ENCODE measurements at places on chromosomes 3 and 15.

GRCh38 chr3:15043408-15044171 lies 21.5 kb downstream of the MRPS25 start:
- no peak for DNase-seq

DNA sequence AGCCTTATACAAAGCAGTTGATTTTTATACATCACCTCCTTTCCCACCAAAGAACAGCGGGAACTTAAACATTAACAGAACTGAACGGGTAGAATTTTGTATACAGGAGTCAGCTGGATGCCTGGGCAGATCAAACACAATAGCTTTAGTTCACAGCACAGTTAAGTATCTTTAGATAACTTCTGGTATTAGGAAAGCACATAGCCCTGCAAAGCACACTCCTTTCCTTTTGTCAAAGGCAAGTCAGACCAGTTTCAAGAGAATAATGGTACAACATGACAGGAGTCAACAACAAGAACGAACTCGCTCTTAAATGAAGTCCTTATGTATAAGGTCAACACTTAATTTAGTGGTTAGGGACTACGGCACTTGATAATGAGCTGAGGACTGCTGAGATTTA lies 26.3 kb downstream of the ABCC5 start:
- DNase-seq: no peak

- DNase-seq: no peak
These were observed 147.7 kb downstream of the VGLL4 start for GRCh38 chr3:11495948-11496557.

DNA sequence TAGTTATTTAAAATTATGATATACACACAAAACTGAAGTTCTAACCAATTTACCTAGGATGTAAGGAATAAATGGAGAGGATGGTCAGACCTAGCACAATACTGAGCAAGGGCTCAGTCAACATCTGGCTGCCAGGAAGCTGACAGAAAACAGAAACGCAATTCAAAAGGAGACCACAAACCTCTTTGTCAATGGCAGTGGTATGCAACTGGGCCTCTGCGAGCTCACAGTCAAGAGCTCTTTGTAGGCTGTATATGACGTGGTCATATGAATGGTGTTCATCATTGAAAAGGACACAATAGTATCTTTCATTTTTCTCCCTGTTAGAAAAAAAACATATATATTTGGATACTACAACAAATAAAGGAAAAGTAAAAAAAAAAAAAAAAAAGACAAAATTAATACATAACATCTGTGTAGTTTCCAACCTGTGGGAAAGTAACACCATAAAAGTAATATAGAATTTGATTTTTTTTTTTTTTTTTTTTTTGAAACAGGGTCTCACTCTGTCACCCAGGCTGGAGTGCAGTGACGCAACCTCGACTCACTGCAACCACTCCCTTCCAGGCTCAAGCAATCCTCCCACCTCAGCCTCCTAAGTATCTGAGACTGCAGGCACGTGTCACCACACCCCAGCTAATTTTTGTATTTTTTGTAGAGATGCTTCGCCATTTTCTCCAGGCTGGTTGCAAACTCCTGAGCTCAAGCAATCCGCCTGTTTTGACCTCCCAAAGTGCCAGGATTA lies 37.9 kb downstream of the UBR1 start:
- DNase-seq: no peak

- no peak for DNase-seq
These were observed 146.4 kb upstream of the LIPC start for GRCh38 chr15:58285212-58285920.

DNA sequence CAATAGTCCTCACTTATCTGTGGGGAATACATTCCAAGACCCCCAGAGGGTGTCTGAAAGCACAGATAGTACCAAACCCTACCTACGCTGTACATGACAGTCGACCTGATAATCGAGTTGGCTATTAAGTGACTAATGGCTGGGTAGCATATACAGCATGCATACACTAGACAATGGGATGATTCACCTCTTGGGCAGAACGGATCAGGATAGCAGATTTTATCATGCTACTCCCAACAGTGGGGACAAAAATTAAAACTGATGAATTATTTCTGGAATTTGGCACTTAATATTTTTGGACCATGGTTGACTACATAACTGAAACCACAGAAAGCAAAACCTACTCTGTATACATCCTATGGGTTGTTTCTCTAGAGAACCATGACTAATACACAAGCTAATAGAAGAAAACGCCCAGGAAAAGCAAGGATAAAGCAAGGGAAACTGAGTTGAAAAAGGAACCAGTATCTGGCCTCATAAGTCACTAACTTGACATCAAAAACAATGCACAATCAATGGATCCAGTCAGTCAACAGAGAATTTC lies 15.5 kb downstream of the ATG3 start:
- no peak for DNase-seq

GRCh38 chr3:49937090-49937489 lies 2.9 kb upstream of the RBM6 start:
- no peak for DNase-seq

DNA sequence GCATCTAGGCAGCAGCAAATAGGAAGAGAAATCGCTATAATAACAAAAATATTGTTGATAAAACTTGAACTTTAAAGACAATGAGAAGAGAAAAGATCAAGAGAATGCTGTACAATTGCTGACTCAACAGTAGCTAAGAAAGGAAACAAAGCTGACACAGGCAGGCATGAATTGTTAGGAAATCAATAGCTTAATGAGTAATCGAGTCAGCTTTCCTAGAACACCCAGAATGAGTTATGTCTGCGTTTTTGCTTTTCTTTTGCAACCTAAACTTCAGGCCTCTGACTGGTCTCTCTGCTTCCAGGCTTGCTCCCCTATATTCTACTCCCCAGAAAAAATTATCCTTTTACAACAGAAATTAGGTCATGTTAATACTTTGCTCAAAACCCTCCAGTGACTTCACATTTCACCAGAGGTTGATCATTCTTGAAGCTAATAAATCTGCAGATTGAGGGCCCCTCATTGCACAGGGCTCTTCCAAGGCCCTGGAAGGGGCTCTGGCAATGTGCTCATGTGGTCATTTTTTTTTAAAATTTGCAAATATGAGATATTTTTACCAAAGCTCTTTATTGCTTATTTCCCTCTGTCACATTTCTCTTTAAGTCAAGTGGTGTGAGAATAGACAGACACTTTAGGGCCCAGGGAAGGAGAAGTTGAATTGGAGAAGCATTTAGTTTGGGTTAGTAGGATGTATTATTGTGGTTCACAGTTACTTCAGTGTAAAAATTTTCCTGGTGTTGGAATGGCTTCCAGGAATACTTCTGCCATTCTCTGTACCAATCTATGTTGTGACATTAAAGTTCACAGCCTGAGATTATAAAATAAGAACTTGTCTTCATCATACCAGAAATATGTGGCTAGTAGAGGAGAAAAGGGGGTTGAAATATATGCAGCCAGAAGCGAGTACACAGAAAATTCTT lies 116.3 kb downstream of the TMCO5A start:
- no peak for DNase-seq

- DNase-seq: no peak
These were observed 92.4 kb downstream of the MEGF11 start for GRCh38 chr15:66161108-66161507.

DNA sequence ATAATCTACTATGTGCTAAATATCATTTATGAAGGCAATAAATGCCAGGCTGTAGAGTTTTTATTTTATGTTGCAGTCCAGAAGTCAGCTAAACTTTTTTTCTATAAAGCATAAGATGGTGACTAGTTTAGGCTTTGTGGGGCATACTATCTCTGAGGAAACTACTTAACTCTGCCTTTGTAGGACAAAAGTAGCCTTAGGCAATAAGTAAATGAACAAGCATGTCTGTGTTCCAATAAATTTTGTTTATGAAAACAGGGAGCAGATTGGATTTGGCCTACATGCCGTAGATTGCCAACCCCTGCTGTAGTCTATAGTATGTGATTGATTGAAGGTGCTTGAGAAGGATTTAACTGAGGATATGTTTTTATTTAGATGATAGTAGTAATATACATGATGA lies 502.5 kb upstream of the NAALADL2 start:
- no peak for DNase-seq

GRCh38 chr3:104523136-104523535 lies 843.6 kb upstream of the ALCAM start:
- no peak for DNase-seq

GRCh38 chr3:111412656-111413055 lies 129.3 kb upstream of the CD96 start:
- DNase-seq: no peak

- no peak for DNase-seq
These were observed 79.1 kb downstream of the TOP2B start for GRCh38 chr3:25585361-25586166.

- no peak for DNase-seq
These were observed 63.6 kb downstream of the SMAD6 start for GRCh38 chr15:66765478-66766281.

GRCh38 chr15:78542647-78543046 lies 2.4 kb downstream of the PSMA4 start:
- no peak for DNase-seq

All from anterior cingulate cortex (tissue), 58 donors.